ENCODE measurements at places on chromosomes 13 and 19. TPM values are rescaled to one million over a fixed set of nuclear protein-coding genes. Genes with fewer than 3 reads are reported as not detected.

Gene PRTN3
- total RNA-seq = not detected

Gene FFAR1
- not detected for total RNA-seq

Gene PGLYRP2
- total RNA-seq = not detected

Gene ZNF541
- total RNA-seq = not detected

Gene ELAVL3
- not detected for total RNA-seq

Gene CD37
- 101 TPM for total RNA-seq

Gene LRRC25
- not detected for total RNA-seq

Gene SBNO2
- total RNA-seq = 59.0 TPM

Gene UBE2L5
- not detected for total RNA-seq

Gene TYROBP
- not detected for total RNA-seq

All from activated CD8-positive, alpha-beta memory T cell treated with anti-CD3 and anti-CD28 coated beads for 36 hours (primary cell).